Glutamatergic neuron (in vitro differentiated cells): ENCODE measurements at places on chromosomes 16 and 17. TPM values are rescaled to one million over a fixed set of nuclear protein-coding genes. Genes with fewer than 3 reads are reported as not detected.

Gene CDK3
- 7.1 TPM for total RNA-seq

Gene ZNF830
- total RNA-seq: 19.1 TPM

- DNase-seq: no peak
These were observed 5.8 kb downstream of the THRA start for GRCh38 chr17:40068584-40068916.

DNA sequence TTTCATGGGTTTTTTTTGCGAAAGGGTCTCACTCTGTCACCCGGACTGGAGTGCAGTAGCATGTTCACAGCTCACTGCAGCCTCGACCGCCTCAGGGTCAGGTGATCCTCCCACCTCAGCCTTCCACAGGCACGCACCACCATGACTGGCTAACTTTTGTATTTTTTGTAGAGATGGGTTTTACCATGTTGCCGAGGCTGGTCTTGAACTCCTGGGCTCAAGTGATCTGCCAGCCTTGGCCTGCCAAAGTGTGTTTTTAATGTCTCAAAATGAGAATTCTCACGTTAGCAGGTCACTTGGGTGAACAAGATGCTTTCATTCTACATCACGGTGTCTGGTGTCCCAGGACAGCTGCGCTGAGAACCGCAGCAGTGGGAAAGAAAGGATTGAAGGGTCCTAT, 3.2 kb downstream of the FBXO31 start:
- DNase-seq: no peak

GRCh38 chr16:9062301-9062700, 29.1 kb upstream of the HAPSTR1 start:
- no peak for DNase-seq

GRCh38 chr17:58153046-58153445, 4.9 kb downstream of the OR4D1 start:
- DNase-seq: no peak

GRCh38 chr17:44235583-44235936, 16.1 kb upstream of the UBTF start:
- no peak for DNase-seq

- DNase-seq: no peak
These were observed 157.9 kb downstream of the PPM1E start for GRCh38 chr17:58913552-58913951.

GRCh38 chr17:41593306-41593981, 6.7 kb upstream of the KRT14 start:
- no peak for DNase-seq

DNA sequence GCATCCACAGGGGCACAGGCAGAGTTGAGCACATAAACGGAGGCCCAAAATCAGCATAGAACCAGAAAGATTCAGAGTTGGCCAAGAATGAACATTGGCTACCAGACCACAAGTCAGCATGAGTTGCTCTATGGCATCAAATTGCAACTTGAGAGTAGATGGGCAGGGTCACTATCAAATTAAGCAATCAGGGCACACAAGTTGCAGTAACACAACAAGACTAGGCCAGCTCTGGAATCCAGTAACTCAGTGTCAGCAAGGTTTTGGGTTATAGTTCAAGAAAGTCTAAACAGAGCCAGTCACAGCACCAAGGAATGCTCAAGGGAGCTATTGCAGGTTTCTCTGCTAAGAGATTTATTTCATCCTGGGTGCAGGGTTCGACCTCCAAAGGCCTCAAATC, 12.9 kb downstream of the G6PC1 start:
- no peak for DNase-seq

- DNase-seq: peak; percentile 9
These were observed 115.7 kb downstream of the BANP start for GRCh38 chr16:88066680-88067529.
